ENCODE measurements at places on chromosomes 7 and 10.

- no peak for DNase-seq
These were observed 17.6 kb upstream of the VOPP1 start for GRCh38 chr7:55589905-55590304.

DNA sequence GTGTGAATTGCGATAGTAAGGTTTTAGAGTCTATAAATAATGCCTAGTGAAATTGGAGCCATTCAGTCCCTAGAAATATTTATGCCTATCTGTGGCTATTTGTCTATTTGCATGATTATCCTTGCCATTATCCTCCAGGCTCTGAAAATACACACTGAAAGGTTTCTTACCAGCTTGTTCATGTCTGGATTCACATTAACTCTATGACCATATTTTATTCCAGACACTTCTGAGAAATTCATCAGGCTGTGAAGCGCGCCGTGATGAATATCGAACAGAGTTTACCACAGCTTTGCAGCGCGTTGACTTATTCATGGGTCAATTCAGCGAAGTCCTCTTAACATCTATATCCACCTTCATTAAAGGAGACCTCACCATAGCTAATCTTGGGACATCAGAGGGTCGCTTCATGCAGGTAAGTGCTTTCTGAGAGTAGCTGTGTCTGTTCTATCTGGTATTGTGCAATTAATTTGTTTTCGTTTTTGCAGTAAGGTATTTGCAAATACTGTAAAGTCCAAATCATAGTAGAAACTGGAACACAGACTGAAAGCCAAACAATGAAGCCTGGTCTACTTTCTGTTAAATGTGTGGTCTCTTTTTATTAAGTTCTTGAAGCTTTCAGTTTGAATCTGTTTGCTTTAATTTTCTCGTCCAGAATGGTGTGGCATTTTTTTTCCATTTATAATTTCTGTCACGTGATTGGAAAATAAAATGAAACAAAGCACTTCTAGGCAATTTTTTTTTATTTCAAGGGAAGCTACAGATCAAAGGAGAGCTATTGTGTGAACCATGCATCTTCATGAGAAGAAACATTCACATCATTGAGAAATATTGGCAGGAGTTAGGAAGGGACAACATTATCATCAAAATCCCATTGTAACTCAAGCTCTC is 59.7 kb downstream of the MET start:
- DNase-seq = no peak

- DNase-seq = no peak
These were observed 7.1 kb downstream of the FGFR2 start for GRCh38 chr10:121591186-121591585.

- no peak for DNase-seq
These were observed 108.7 kb downstream of the LARP4B start for GRCh38 chr10:822661-823367.

DNA sequence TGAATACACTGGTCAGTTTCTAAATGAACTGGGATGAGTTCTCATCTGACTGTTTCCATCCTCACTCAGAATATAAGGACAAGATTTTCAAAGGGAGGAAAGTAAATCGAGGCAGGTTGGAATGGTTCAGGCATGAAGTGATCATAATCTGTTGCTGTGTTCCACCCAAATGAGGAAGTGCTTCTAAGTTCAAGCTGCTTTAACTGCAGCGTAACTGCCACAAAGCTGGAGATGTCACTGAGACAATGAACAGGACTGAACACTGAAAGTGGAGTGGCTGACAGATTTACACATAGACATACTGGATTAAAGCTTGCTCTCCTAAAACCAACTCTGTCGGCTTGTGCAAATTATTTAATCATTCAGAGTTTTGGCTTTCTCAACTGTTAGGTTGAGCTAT is 66.6 kb downstream of the GPR37 start:
- DNase-seq = no peak

- DNase-seq = no peak
These were observed 43.4 kb downstream of the PSPH start for GRCh38 chr7:56007891-56008290.

DNA sequence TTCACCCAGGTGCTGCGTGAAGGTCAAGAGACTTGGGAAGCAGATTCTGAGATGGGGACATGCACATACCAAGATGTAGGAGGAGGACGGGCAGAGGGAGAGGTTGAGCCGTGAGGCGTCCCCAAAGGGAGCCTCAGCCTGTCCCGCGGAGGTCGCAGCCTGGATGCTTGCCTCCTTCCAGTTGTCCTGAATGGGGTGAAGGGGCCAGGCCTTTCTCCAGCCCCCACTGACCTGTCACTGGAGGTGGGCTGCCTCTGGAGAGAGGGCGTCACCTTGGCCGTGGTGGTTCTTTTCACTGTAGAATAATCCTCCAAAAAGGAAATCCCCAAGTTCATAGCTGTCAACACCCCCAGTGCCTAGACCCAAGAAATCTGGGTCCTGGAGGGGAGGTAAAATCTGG is 283.0 kb upstream of the VSTM2A start:
- DNase-seq = no peak

DNA sequence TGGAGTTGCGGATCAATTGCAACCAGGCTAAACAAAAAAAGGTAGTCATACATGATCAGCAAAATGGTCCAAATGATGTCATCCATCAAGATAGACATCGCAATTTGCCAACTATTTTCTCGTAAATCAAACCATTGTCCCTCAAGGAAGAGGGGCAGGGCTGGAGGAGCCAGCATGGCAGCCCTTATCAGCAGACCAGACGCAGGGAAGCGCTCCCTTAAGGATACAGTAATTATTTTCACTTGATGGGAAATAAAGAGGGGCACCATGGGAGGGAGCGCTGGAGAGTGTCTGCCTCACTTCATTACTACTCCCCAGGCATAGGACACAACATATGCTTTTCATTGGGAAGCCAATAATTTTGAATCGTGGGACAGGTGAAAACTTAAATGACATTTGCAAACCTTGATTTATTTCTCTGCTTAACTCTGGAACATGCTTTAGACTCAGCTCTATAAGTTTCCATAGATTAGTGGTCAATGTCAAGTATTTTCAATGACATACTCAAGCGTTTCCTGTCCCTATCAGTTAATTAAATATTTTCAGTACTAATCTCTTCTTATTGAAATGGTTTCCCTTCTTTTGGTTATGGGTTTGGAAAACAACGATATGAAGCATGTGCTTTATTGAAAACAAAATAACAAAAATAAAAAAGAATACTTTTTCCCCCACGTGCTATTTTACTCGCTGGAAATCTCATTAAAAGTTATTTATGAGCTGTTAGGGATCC is 202.4 kb upstream of the HABP2 start:
- no peak for DNase-seq

DNA sequence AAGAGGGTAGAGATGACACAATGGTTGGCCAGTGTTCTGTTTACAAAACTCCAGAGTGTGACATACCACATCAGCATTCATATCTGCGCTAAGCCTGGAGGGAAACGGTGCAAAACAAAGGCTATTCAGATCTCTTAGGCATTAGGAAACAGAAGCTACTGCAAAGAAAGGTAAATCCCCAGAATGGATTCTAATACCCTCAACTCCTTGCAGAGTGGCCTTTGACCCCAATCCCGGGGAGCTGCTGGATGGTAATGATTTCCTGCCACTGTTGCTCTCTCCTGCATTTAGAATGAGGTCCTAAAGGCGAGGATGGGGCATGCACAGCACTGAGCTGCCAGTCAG is 65.2 kb downstream of the AOAH start:
- no peak for DNase-seq

DNA sequence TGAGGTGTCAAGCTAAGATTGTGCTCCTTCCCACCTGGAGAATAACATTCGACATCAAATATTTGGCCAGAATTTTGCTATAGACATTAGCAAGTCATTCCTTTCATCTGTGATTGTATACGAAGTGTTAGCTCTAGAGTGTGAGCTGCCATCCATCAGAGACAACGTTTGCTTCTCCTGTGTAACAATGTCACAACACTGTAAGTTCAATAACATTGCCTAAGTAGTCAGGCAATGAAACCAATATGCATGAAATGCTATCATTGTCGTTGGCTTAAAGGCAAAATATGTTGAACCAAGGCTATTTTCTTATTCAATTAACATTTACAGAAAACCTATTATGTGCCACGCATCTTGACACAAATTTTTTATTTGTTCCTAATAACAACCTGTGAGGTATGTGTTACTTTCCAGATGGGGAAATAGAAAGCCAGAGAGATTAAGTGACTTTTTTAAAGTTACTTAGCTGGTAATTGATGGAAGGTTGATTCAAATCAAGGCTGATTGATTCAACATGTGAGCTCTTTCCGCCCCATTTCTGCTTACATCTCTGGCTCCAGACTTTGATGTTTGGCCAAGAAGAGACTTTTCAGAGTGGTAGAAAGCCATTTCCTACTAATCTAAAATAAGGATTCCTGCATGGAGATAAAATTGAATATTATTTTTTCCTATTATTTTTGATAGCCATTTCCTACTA is 32.0 kb downstream of the BET1 start:
- no peak for DNase-seq

GRCh38 chr10:77618117-77618516 is 19.5 kb downstream of the KCNMA1 start:
- DNase-seq = no peak

DNA sequence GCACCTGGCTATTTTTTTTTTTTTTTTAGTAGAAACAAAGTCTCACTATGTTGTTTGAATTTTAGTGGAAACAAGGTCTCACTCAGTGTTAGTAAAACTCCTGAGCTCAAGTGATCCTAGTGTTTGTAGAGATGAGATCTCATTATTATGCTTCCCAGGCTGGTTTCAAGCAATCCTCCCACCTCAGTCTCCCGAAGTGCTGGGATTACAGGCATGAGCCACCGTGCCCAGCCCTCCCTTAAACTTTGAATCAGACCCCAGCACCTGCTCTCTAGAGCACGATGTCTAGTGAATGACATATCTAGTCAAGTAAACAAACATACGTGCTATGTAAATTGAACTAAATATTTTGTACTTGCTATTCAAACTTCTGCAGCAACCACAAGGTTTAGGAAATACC is 105.6 kb upstream of the MYO3A start:
- DNase-seq = no peak

- no peak for DNase-seq
These were observed 50.5 kb upstream of the BMPER start for GRCh38 chr7:33854801-33855350.

- DNase-seq = no peak
These were observed 169.3 kb upstream of the AGK start for GRCh38 chr7:141381794-141382427.

- no peak for DNase-seq
These were observed 171.3 kb upstream of the STEAP4 start for GRCh38 chr7:88477976-88478375.

GRCh38 chr7:81583090-81583489 is 186.8 kb downstream of the HGF start:
- no peak for DNase-seq

DNA sequence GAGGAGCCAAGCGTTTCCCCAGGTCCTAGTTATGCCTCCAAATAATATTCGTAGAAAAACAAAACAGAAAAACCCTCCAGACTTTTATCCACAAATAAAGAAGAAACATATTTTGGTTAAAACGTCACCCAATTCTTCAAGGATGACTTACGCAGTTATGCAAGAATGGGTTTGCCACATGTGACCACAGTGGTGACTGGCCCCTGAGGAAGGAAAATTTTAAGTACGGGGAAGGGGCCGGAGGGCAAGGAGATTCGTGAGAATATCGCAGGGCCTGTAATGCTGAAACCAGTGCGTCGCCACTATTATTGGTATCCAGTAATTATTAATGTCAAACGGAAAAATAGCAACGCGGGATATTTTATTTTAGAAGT is 537 bp upstream of the MRPS24 start:
- no peak for DNase-seq

GRCh38 chr10:58723186-58723585 is 210.5 kb downstream of the BICC1 start:
- no peak for DNase-seq

DNA sequence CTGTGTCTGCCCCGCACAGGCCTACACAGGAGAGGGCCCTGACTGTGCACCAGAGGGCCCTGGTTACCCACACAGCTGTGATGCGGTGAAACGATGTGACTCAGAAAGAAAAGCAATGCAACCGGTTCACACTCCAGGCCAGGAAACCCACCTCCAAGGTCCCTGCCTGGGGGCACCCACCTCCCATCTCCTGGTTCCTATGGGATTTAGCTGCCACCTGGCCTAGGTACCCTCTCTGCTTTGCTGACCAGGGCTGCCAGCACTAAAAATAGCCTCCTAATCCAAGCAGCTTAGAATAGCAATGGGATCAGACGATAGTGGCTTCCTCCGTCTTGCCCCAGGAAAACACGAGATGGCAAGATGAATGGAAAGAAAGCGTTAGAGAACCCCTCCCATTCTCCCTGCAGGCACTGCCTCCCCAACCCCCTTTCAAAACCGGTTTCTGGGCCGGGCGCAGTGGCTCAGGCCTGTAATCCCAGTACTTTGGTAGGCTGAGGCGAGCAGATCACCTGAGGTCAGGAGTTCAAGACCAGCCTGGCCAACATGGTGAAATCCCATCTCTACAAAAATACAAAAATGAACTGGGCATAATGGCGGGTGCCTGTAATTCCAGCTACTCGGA is 12.4 kb downstream of the RBP3 start:
- no peak for DNase-seq

- no peak for DNase-seq
These were observed 69.8 kb upstream of the AGR3 start for GRCh38 chr7:16951483-16952080.

GRCh38 chr7:43470110-43470509 is 112.8 kb upstream of the STK17A start:
- DNase-seq = no peak
